ENCODE measurements at places on chromosomes 12 and 14.
A peak's percentile ranks its signal among the peaks of the same experiment; 100 is the strongest.

GRCh38 chr12:46547421-46548354, 175.1 kb upstream of the SLC38A2 start:
- no peak for DNase-seq

- DNase-seq: no peak
Observed at GRCh38 chr12:95611676-95612309, 60.5 kb upstream of the USP44 start.

DNA sequence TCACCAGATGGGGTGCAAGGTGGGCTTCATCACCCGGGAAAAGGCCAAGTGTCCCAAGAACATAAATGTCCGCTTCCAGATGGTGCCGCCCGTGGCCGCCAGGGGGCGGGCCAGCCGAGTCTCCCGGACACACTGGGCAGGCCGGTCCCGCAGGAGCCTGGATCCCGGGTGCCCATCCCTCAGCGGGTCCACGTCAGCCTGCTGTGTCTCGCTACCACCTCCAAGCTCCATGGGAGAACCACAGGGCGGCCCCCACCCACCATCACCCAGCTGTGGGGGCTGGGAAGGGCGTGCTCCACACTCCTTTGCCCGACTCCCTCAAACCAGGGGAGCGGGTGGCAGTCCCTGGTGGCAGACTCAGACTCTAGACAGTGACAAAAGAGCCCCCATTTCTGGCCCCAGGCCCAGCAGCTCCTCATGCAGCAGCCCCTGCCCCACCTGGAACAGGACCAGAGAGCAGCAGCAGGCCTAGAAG, 22.0 kb upstream of the NUDT14 start:
- peak; percentile 82 for DNase-seq

DNA sequence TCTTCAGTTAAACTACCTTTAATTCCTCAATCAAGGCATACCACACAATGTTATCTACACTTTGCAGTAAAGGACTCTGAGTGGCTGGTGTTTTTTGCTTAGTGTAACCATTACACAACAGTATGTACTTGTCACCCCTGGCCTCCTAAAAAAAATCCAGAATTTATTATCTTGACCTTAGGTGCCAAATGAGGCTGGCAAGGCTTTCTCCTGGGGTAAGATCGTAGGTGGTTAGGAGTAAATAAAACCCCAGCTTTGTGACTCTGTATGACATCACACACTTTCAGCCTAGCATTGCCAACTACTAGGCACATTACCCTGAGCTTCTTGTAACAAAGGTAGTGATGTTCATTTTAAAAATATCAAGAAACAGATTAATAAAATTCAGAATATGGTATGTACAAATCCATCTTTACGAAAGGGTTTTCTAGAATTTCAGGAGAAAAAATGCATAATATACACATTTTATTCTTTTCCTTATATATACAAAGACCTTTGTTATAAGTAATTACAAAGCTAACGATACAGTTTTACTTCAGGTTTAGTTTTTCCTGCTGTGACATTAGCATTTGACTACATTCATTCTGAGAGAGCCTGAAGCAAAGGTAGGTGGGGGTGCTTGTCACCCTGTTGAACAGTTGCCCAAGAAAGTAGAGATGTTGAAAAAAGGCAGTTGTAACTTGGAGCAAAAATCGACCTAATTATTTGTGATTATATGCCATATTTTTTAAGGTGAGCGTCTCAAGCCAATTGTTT, 13.5 kb downstream of the TCL1A start:
- no peak for DNase-seq

GRCh38 chr12:91110311-91110924, 876 bp downstream of the LUM start:
- DNase-seq: no peak

GRCh38 chr12:18690653-18691052, 47.2 kb downstream of the PLCZ1 start:
- no peak for DNase-seq

- DNase-seq: no peak
Observed at GRCh38 chr12:45310627-45310968, 94.7 kb downstream of the ANO6 start.

GRCh38 chr14:97328743-97329142, 531.6 kb downstream of the VRK1 start:
- DNase-seq: no peak

DNA sequence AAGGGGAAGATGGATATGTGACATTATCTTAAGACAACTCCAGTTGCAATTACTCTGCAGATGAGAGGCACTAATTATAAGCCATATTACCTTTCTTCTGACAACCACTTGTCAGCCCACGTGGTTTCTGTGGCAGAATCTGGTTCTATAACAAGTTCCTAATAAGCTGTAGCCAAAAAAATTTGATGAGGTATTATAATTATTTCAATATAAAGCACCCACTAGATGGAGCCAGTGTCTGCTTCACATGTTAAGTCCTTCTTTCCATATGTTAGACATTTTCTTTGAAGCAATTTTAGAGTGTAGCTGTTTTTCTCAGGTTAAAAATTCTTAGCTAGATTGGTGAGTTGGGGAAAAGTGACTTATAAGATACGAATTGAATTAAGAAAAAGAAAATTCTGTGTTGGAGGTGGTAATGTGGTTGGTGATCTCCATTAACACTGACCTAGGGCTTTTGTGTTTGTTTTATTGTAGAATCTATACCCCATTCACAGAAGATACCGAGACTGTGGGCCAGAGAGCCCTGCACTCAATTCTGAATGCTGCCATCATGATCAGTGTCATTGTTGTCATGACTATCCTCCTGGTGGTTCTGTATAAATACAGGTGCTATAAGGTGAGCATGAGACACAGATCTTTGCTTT, 36.9 kb downstream of the PSEN1 start:
- DNase-seq: no peak

DNA sequence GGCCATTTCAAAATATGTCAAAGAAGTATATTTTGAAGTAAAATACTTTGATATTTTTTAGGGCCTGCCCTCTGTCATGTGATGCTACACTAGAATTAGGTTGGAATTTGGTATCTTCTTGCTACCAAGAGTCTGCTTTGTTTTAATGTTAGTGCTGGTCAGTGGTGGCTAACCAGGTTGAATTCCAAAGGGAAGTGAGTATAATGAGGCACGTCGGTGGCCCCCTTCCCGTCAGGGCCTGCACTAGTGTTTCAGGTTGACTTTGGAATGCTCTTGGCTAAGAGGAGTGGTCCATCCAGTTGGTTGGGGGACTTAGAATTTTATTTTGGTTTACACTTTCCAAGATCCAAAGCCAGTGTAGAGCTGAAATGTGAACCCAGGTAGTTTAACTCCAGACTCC, 185.4 kb downstream of the NOVA1 start:
- DNase-seq: no peak

DNA sequence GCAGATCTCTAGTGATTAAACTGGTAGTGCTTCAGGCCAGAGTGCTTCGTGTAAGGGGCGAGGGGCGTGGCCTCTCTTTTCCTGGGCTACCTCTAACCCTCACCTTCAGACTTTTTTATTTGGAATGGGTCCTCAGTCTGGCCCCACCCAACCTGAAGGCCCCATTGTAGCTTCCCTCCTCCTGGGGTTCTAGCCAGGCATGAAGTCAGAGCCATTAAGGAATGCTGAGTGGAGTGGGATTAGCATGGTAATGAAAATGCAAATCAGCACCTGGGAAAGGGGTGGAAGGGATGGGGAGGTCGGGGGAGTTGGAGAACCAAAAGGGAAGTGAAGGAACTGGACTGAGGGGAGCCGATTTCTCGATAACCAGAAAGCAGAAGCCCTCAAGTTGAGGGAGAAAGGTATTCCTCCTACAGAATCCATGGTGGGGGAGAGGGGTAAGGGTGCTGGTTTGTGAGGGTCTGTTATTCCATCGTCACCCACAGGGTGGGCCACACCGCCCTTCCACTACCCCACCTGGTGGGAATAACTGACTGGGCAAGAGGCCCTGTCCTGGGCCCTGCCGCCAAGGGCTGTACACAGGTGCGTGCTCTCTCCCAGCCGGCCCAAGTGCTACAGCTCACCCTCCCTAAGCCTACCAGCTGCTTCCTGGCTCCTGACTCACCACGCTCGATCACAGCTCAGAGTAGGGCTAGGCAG, 14.1 kb downstream of the ZFHX2 start:
- DNase-seq: no peak

- DNase-seq: no peak
Observed at GRCh38 chr12:116996621-116997020, 85.9 kb downstream of the FBXW8 start.

DNA sequence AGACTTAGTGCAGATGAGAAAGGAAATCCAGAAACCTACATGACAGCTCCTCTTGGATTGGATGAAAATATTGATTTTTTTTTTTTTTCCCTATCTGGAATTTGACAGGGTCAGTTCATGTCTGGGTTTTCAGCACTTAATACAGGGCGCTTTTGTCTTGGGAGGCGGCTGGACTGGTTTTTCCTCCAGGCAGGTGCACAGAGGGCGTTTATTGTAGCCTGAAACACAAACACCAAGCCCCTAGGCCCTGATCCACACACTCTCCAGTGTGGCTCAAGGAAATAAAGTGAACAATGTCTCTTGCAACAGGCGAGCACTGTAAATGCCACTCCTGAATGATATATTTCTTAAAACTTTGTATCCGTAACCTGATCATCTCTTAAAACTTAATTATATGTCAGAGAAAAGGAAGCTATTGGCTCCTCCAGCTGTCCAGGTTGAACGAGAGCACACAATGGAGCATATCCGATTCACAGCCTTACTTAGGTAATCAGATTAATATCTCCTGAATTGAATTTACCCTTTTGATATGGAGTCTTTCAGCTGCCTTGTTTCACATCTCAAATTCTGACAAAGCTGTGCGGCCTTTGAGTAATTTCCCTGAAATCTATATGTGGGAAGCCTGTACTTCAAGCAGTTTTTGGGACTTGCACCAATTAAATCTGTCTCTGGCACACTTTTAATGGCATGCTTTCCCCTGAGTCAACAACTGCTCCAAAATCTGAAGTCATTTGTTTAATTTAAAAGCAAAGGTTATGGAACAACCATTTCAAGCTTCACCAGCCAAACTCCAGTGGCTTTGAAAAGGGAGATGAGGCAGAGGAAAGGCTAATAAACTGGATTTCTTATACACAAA, 485.7 kb downstream of the ZFP36L1 start:
- peak; percentile 33 for DNase-seq

- no peak for DNase-seq
Observed at GRCh38 chr12:47350062-47350408, 270.3 kb upstream of the AMIGO2 start.

- no peak for DNase-seq
Observed at GRCh38 chr12:53052419-53053217, 2.8 kb downstream of the TNS2 start.

DNA sequence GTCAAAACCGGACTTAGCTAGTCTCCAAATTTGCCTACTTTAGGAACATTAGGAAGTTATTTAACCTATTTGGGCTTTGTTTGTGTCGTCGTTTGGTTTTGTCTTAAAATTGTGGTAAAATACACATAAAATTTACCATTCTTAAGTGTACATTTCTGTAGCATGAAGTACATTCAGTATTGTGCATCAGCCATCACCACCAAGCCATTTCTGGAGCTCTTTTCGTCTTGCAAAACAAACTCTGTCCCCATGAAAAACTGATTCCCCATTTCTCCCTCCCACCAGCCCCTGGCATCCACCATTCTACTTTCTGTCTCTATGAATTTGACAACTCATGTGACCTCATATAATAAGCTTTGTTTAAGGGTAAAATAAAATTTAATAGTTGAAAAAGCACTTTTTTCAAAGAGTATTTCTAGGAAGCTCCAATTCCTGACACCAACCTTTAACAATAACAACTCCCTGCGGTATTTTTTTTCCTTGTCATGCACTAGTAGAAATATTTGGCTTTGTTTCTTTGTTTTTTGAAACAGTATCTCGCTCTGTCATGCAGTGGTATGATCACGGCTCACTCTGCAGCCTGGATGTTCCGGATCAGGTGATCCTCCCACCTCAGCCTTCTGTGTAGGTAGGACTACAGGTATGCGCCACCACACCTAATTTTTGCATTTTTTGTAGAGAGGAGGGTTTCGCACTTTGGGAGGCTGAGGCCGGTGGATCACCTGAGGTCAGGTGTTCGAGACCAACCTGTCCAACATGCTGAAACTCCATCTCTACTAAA, 3.6 kb upstream of the UBC start:
- DNase-seq: no peak
